ENCODE measurements at places on chromosomes 7 and 10.

DNA sequence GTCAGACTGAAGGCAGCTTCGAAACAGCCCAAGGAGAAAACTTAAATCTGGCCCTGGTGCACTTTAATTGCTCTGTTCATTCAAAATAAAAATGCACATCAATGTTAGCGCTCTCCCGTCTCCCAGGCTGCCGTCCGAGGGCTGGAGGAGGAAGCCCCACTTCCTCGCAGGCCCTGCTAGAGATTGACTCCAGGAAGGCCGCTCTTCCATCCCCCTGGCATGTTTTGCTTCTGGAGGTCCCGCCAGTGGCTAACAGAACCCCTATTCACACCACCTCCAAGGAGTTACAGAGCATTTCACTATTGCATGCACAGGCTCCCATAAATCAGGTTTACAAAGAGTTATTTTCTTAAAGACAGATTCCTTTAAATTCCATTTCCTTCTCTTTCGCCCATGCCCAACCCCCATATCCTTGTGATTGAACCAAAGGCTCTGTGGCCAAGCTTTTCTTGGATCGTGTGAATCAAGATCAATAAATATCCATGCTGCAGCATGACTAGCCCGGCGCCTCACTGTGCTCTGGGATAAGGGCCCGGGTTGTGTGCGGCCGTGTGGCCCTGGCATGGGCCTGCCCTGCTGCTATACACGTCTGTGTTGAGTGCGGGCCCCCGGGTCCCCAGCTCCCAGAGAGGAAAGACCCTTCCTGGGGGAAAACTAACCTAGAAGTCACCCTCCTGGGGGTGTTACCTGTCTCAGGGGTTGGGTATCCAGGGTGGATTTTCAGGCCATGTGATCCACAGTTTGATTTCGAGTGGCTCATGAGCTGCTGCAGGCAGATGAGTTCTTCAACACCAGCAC lies 118.7 kb upstream of the GDF10 start:
- DNase-seq = no peak

DNA sequence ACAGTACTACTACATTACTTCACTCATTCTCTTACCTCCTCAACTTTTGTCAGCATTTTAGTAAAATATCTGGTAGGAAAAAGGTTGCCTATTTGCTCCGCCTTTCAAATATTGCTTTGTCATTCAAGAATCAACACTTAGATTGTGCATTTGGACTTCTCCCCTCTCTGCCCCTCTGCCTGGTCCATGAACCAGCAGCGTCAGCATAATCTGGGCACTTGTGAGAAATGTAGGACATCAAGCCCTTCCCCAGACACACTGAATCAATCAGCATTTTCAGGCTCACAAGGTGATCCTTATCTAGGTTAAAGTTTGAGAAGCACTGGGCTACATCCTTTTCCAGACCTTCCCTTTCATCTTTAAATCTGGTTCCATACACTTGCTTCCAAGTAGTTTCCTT lies 16.3 kb downstream of the SLC13A1 start:
- no peak for DNase-seq

DNA sequence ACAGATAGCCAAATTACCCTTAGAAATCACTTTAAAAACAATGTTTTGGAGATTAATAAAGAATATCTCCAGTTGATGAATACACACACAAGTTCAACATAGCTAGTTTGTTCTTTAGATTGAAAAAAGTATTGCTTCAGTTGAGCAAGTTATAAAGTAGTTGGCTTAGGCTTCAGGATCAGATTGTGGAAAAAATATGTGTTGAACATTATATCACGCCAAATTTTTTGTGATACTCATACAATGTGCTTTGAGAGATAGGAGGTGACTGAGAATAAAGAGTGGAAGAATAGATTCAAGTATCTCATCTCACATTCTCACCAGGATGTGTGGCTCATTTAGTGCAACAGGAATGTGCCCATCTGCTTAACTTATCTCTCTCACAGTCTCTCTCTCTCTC lies 553.3 kb downstream of the HTR7 start:
- DNase-seq = no peak

- DNase-seq = no peak
These were observed 161.0 kb downstream of the TEX36 start for GRCh38 chr10:125521721-125522680.

GRCh38 chr7:149161241-149161848 lies 14.1 kb downstream of the ZNF398 start:
- DNase-seq = no peak

DNA sequence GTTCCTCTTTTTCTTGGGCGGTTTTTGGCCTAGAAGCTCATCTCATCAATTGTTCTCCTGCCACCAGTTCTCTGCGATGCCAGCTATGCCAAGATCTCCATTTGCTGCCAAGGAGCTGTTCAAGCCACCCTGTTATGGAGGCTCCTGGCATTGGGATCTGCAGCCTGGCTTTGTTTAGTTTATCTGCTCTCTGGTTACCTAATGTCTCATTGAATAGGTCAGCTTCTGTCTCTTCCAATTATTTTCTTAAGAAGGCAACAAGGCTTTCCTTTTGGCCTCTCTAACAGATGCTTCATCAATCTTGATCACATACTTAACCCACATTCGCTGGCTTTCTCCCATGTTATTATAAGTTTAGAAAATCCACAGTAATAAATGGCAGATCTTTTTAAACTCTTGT lies 20.6 kb upstream of the SDK1 start:
- DNase-seq = peak; percentile 93

GRCh38 chr7:151060416-151061212 lies 1.2 kb downstream of the SLC4A2 start:
- DNase-seq = peak; percentile 34

GRCh38 chr10:71731791-71732190 lies 12.2 kb upstream of the C10orf105 start:
- DNase-seq = no peak

DNA sequence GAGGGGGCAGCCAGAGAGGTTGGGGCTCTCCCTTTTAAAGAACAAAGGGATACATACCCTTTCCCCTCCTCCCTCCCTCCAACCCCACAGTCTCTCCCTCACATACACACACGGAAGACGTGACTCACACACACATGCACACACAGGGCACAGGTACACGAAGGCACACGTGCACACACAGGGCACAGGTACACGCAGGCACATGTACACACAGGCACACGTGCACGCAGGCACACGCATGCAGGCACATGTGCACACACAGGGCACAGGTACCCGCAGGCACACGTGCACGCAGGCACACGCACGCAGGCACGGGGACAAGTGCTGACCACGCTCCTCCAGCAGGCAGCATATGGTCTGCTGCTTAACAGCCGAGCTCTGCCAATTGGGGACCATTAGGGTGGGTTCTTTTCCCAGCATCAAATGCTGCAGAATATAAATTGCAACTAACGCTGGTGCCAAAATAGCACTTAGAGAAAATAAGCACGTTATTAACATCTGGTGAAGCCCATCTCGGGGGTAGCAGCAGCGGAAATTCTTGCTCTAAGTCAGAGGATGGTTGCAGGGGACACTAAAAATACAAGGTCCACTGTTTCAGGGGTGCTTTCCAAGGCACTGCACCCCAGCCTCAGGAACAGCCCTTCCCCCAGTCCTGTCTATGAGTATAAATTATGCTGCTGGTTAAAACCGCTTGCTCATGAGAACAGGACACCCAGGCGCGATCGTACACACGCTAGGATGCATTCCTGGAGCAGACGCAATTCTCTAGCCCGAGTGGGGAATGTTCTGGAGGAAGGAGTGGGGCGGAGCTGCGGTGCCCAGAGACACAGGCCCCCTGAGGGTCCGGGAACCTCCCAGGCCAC lies 55.2 kb upstream of the TNRC18 start:
- DNase-seq = peak; percentile 59

GRCh38 chr10:74963549-74963948 lies 137.1 kb downstream of the KAT6B start:
- DNase-seq = peak; percentile 12

- no peak for DNase-seq
These were observed 6.5 kb downstream of the STAM start for GRCh38 chr10:17650416-17650815.

GRCh38 chr10:19904202-19904661 lies 88.0 kb downstream of the PLXDC2 start:
- no peak for DNase-seq

GRCh38 chr7:87199700-87200450 lies 19.7 kb downstream of the TMEM243 start:
- no peak for DNase-seq

DNA sequence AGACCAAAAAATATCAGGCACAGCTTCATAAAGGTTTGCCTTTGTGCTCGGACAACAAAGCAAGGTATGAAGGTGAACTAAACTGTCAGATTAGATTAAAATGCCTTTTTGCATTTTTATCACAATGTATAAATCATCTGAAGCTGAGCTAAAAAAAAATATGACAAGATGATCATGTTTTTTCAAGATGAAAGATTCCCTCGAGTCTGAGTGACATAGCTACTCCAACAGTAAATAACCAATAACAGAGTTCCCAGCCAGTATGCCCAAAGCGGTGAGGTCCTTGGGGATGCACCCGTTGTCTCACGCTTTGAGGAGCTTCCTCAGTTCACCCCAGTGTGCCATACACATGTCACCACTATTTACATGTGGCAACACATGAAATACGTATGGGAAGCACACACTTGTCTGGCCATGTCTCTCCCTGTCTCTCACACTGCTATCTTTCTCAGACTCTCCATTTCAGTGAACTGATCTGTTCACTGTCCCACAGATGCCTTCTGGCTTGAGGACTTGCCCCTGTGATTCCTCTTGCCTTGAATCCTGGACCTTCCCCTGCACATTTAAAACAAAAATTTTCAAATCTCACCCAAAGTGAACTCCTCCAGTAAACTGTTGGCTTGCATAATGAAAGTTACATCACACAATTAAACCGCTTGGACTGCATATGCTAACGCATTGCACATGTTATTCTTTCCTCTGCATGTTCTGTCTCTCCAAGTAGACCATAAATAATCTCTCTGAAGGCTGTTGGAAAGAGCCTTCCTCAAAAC lies 2.6 kb upstream of the PIK3CG start:
- peak; percentile 25 for DNase-seq

GRCh38 chr10:4281190-4281825 lies 496.3 kb upstream of the KLF6 start:
- DNase-seq = no peak

DNA sequence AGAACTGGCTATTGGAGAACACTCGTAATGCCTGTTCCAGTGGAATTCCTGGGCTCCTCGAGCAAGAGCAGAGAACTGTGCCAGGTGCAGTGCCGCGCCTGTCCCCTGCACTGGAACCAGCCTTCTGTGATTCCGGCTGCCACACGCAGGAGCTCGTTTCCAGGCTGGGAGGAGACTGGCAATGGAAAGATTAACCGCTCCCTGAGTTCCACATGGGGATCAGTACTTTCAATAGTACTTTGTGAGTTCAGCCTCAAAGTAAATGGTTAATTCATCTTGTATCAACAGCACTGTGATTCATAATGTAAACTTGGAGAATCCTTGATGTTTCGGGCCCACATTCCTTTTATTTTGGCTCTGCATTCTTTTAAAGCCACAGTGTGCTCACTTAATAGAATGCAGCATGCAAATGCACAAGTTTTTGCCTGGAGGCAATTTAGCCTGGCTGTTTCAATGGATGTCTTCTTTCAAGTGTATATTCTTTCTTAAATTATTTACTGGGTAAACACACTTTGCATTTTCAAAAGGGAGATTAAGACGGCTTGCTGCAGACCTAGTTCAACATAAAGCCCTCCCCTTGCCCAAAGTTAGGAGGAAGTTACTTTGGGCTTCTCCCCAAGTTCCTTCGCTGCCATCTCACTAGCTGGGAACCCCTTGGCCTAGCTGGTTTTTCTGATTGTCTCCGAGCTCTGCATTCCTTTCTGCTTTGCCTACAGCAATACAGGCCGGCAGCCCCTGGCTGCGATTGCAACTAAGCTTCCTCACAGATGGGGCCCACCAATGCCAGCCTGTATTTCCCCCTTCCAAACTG lies 138.1 kb upstream of the TCF7L2 start:
- peak; percentile 97 for DNase-seq

GRCh38 chr7:17044396-17044795 lies 162.6 kb upstream of the AGR3 start:
- DNase-seq = no peak

DNA sequence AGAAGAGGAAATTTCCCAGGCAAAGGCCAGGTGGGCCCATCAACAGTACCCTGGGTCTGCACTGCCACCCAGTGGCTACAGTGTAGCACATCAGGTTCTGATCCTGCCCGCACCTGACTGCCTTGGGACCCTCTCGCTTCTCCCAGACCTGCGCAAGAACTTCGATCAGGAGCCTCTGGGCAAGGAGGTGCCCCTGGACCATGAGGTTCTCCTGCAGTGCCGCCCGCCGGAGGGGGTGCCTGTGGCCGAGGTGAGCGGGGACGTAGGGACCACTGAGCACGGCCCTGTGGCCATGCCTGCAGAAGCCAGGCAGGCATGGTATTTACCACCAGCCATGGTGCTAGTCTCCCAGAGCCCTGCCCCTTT lies 33.9 kb upstream of the SLC29A3 start:
- DNase-seq = peak; percentile 16

- no peak for DNase-seq
These were observed 55.7 kb upstream of the GATA3 start for GRCh38 chr10:7998831-7999230.

DNA sequence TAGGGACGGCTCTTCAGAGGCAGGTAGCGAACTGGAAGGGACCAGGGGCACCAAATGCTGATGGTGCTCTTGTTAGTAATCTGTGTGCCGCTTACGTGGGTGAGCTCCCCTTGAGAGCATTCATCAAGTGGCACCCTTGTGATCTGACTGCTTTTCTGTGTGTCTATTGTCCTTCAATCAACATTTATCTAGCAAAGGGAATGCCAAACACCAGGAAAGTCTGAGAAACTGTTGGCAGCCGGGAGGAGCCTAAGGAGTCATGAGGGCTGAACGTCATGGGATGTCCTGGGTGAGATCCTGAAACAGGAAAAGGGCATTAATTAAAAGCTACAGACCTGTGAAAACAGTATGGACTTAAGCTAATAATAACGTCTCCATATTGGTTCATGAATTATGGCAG lies 733.1 kb downstream of the TYW1 start:
- no peak for DNase-seq

Measured in fibroblast of lung (primary cell).